ENCODE measurements at places on chromosomes 7 and 10.

DNA sequence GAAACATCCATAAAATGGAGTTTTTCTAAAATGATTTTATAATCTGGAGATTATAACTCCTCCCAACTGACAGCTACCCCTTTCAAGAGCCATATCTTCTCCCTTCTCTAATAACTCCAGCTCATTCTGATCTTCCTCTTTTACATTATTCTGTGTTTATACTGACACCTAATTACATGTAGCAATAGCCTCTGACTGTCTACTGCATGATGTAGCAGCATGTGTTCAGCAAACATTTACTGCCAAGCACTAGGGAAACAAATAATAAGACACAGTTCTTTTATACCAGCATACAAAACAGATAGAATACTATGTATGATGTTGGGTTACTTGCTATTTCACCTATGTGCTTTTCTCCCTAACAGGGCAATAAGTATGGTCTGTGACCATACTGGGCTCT lies 20.7 kb downstream of the RBM28 start:
- no peak for DNase-seq

- no peak for DNase-seq
Measured at GRCh38 chr7:69219381-69219780, 378.9 kb upstream of the AUTS2 start.

- DNase-seq: no peak
Measured at GRCh38 chr7:143886826-143887477, 15.0 kb downstream of the TCAF1 start.

DNA sequence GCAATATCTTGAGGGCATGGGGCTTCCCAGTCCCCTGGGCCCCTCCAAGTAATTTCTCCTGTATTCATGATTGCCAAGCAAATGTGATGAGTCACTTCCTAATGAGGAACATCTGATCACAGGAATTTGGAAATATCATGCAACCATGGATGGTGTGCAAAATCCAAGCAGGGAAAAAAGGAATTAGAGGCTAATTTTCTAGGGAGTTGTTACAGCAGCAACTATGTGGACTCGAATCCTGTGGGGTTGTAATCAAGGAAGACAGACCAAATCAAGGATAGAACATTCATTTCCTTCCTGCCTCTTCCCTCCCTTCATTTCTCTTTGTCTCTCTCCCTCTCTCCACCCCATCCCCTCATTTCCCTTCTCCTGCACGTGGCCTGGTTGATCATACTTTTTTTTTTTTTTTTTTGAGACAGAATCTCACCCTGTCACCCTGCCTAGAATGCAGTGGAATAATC lies 23.9 kb upstream of the AGFG2 start:
- DNase-seq: no peak

- no peak for DNase-seq
Measured at GRCh38 chr7:85815526-85815925, 628.7 kb upstream of the SEMA3D start.

DNA sequence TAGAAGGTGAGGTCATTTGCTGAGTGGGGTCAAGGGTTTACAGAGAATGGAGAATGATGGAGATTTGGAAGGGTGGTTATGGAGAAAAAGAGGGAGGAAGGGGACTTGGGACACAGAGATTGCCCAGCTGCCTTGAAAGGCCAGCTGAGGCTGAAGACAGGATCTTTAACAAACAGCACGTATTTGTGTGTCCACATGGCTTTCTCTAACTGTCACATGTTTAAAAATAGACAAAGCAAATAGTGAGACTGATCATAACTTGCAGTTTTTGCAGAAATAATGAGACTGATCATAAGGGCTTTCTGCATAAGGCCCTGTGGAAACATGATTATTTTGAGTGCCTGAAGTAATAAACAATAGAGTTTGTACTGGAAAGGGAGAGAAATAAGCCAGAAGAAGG lies 212.7 kb downstream of the HDAC9 start:
- no peak for DNase-seq

- DNase-seq: no peak
Measured at GRCh38 chr7:128151635-128152034, 89.4 kb upstream of the LEP start.

DNA sequence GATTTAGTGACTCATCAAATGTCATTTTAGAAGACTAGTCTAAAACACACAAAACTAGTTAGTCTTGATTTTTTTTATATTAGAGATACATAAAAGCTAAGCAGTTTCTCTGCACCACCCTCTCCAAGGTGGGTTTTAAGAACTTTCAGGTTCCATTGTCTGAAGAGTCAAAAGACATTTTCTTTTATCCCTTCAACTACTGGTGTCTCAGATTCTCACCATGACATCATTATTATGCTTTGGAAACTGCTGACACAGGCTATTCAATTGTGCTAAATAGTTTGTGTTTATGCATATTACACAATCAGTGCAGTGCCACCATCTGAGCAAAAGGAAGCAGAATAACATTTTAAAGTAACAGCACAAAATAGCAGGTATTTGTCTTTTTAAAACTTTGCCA lies 52.2 kb downstream of the IGF2BP3 start:
- DNase-seq: no peak

DNA sequence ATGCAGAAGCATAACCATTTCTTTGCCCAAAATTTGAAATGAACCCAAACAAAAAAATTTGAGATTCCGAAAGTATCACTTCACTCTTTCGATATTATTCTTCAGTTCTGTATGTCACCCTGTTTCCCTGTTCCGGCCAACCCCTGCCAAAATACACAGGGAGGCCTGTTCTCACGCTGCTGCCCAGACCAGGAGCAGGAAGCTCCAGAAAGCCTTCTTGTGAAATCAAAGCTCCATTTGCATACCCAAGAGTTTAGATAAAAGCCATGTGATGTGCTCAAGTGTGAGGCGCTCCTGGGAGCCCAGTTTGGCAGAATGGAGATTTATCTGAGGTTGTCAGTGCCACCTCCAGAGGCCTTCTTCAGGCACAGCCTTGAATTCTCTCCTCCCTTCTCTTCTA lies 236.2 kb downstream of the FGFR2 start:
- no peak for DNase-seq

Measured in activated CD4-positive, alpha-beta T cell treated with anti-CD3 and anti-CD28 coated beads, Interleukin-2, amount 10 ng/mL, durations not matched to agents 7 days and 5 days (primary cell).